Transverse colon (tissue), 4 donors: ENCODE measurements at places on chromosomes 16 and 17. TPM values are rescaled to one million over a fixed set of nuclear protein-coding genes. Genes with fewer than 3 reads are reported as not detected.

C17orf67 gene
- total RNA-seq: 0.27 TPM

FASN gene
- total RNA-seq: 185 TPM

GRCh38 chr16:53370827-53371226, 63.4 kb upstream of the RBL2 start:
- no peak for DNase-seq

- no peak for DNase-seq
Measured at GRCh38 chr16:77439106-77439505, 4.3 kb upstream of the ADAMTS18 start.

TPSD1 gene
- 4.6 TPM for total RNA-seq

DNA sequence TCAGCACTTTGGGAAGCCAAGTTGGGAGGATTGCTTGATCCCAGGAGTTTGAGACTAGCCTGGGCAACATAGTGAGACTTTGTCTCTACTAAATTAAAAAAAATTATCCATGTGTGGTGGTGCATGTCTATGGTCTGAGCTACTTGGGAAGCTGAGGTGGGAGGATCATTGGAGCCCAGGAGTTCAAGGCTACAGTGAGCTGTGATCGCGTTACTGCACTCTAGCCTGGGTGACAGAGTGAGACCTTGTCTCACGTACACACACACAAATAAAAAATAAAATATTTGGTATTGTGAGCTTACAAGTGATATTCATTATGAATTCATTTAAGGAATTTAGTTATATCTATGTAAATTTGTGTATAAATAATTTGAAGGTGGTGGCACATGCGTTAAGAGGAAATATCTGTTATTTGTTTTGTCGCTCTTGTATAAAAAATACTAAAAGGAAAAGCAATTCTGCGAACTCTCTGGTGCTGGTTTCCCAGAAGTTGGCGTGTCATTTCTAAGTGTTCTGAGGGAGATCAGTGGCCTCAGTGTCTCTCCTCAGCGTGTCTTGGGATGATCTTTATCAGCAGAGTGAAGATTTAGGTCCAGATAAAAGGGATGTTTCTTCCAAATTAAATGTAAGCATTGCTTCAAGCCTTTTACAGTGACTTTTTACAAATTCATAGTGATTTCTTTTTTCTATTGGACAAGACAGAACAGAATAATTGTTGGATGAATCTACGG, 187.6 kb downstream of the FTO start:
- no peak for DNase-seq

DNA sequence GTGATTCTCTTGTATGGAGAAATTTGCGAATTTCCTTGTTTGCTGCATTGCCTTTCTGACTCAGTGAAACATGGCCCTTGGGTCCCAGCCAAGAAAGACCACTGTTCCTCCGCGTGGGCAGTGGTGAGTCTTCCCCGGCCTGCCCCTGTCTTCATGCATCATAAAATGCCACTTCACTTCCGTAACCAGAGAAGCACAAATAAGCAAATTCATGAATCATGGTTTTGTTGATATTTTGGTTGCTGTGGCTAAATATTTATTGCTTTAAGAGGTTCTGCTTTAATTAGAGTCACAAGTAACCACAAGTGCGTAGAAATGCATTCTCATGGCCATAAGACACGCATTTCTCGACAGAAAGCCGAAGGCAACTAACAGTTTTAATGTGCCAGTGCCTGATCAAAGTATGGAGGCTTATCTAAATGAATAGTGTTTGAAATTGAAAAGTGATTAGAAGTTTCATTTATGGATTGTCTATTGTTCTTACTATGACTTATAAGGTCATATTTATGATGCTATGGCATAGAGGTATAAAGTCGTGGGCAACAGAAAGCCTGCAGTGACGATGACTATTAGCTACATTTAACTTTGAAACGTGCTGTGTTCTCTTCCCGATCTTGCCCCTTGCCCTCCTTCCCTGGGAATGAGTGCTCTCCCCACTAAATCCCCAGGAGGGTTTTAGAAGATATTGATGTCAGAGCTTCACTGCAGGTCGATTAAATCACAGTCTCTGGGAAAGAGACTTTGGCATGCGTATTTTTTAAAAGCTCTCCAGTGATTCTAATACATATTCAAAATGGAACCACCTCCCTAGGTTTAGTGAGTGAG, 76.0 kb downstream of the WIPI1 start:
- DNase-seq: peak; percentile 32

CNTNAP1 gene
- 3.7 TPM for total RNA-seq

GRCh38 chr17:29021226-29021625, 15.4 kb upstream of the SEZ6 start:
- no peak for DNase-seq

HAS3 gene
- 12.0 TPM for total RNA-seq

DNA sequence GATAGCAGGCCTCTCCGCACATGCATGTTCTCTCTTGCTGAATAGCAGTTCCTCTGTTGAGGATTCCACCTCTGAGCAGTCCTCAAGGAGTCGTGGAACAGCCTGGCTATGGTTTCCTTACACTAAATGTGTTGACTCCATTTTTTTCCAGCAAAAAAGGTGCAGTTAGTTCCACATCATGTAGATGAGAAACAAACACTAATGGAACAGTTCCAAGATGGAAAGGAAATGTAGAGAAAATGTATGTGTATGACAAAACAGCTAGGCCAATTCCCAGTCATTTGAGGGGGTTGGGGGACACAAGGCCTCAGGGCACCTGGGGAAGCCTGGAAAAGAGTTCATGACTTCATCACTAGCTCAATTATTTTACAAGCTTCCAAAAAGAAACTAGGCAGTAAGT, 90.0 kb downstream of the CFDP1 start:
- no peak for DNase-seq

- DNase-seq: no peak
Measured at GRCh38 chr16:20822521-20823325, 16.4 kb downstream of the REXO5 start.
